ENCODE measurements at places on chromosomes 16 and 17.
A peak's percentile ranks its signal among the peaks of the same experiment; 100 is the strongest.

- no peak for DNase-seq
These were observed 5.2 kb upstream of the HOXB5 start for GRCh38 chr17:48598736-48599135.

DNA sequence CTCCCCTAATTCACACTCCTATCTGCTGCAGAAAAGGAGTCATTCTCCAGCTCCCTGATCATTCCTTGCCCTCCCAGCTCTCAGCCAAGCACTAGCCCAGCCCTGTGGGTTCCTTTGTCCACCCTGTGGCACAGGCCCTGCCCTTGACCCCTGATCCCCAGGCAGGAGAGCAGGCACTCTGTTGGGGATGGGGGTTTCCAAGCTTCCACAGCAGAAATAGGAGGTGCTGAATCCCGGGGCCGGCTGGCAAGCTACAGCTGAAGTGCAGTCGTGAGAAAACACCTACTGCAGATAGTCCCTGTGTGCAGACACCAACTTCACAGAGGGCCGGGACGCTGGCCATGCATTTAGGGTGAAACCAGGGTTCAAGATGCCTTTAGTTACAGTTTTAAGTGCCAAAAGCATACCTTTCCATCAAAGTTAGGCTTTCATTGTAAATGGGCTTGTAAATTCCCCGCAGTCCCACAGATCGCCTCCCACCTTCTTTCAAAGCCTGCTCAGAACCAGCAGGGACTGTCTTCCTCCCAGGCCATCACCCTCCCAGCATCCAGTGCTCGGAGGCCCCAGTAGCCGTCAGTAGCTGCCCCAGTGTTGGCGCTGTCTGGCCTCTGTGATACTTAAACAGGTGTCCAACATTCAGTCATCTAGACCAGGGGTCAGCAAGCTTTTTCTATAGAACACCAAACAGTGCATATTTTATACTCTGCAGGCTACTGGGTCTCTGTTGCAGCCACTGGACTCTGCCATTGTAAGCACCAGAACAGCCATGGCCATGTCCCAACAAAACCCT lies 10.6 kb downstream of the CPSF4L start:
- DNase-seq, result no peak

DNA sequence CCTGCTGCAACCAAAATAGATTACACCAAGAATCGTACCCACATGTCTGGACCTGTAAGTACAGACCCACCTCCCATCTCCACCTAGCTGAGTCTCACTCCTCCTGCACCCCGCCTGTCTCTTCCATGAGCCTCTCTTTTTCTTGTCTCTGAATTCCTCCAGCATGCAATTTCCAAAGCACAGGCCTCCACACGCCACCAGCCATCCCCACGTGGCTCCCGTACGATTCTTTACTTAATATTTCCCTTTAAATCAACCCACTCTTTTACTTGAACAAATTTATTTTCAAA lies 1.2 kb downstream of the RPH3AL start:
- no peak for DNase-seq

DNA sequence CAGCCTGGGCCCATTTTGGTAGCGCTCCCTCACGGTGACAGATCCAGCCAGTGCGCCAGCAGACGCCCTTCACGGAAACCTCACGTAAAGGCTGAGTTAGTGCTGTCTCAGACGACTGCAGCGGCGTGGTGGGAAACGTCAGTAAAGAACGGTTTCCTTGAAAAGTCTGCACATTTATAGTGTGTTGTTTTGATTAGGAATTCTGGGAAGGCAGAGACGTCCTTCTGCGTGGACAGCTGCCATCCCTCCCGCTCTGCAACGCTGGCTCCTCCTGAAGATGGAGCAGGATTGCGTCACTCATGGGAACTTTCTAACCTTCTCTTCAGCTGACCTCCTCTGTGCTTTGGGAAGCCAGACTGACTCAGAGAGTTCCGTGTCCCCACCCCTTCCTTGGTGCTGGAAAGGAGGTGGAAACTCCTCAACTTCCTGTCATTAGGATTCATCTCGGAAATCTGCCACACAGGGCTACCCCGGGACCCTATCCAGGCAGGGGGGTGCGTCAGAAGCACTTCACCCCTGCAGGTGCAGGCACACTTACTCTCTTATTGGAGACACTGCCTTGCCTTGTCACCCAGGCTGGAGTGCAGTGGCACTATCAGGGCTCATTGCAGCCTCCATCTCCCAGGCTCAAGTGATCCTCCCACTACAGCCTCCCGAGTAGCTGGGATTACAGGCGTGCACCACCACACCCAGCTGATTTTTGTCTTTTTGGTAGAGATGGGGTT lies 24.3 kb upstream of the CRISPLD2 start:
- DNase-seq, result peak; percentile 100

DNA sequence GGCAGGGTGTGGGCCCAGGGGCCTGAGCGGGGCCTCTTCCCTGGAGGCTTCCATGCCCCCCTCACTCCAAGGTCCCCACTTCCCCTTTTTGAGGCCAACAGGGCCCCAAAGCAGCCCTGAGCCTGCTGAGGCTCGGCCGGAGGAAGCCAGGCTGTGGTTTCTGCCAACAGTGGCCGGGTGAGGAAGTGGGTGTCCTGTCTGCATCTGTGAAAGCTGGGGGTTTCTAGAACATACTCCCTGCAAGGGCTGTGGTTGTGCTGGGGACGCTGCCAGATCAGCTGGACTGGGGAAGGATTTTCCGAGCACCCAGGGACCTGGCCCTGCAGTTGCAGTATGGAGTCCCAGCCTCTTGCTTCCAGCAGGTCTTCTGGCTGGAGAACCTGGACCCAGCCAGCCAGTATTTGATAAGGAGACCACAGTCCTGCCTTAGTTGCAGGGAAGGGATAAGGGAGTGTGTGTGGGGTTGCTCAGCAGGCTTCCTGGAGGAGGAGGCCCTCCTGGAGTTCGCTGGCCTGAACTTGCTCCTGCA lies 15.7 kb downstream of the ADCY7 start:
- peak; percentile 74 for DNase-seq

DNA sequence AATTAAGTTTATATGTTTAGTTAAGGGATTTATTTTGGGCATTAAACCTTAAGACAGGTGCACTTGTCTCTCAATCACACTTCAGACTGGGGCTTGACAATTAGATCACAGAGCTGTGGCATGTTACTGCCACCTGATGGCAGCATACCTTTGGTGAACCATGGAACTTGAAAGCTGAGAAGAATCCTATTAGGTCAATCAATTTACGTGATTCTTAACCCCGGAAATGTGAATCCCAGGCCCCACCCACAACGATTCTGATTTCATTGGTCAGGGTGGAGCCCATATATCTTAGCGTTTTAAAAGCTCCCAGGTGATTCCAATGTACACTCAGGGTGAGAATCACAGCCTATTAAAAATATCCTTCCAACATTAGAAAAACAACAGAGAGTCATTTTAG lies 91.0 kb downstream of the GSG1L start:
- DNase-seq, result peak; percentile 3

- no peak for DNase-seq
These were observed 38.2 kb downstream of the USP32 start for GRCh38 chr17:60353773-60354172.

GRCh38 chr17:16882243-16882925 lies 89.5 kb downstream of the TNFRSF13B start:
- DNase-seq, result no peak

DNA sequence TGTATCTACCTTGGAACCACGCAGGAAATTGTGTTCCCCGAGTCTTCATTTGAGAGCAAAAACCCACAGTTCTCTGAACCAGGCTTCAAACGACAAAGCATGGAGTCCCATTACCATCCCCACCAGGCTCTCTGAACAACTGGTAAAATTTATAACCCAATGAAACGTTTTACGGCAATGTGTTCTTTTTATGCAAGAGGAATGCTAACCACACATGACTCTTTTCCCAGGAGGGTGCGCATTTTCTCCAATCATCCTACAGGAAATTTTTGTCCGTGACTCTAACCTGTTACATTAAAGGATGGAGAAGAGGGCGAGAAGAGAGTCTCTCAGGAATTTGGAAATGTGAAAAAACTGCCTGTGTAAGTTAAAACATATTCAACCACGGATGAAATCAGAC lies 17.8 kb downstream of the STX8 start:
- DNase-seq, result no peak

DNA sequence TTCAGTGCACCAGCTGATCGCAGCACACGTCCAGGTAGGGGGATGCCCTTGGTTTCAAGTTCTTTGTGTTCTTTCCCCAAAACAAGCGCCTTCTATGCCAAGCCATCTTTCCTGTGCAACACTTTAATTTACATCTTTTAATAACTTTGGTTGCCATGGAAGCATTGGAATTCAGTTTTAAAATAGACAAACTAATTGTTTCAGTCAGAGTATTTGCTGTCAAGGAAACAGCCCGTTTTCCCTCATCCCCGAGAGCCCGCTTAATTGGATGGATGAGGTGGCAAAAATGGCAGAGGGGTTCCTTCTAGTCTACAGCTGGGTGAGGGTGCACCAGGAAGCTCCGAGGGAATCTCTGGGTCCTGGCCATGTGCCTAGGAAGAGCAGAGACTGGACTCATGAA lies 793.7 kb upstream of the EEF2KMT start:
- DNase-seq, result no peak

- peak; percentile 93 for DNase-seq
These were observed 8.4 kb upstream of the GLIS2 start for GRCh38 chr16:4307215-4308037.

All from fibroblast of lung (primary cell).